Activated naive CD4-positive, alpha-beta T cell treated with Interleukin-2 at 50 U/mL for 16 hours (primary cell): ENCODE measurements at places on chromosomes 11 and 22.
A peak's percentile ranks its signal among the peaks of the same experiment; 100 is the strongest.

- DNase-seq, result no peak
Measured at GRCh38 chr11:72569966-72570892, 104.0 kb downstream of the PDE2A start.

DNA sequence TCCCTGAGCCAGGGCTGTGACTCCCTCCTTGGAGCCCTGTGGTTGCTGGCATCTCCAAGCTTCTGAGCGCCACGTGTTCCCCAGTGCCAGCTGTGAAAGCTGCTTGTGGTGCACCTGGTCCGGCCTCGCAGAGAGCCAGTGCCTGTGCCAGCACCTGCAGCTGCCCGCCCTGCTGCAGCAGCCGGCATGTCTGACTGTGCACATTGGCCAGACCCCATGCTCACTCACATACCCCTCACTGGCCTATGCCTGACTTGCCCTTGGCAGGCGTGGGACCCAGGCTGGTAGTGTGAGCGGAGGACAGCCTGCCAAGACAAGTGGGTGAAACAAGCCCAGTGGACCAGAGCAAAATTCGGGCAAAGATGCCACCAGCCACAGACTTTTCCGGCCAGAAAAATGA lies 9.8 kb downstream of the MRPL48 start:
- DNase-seq, result no peak

DNA sequence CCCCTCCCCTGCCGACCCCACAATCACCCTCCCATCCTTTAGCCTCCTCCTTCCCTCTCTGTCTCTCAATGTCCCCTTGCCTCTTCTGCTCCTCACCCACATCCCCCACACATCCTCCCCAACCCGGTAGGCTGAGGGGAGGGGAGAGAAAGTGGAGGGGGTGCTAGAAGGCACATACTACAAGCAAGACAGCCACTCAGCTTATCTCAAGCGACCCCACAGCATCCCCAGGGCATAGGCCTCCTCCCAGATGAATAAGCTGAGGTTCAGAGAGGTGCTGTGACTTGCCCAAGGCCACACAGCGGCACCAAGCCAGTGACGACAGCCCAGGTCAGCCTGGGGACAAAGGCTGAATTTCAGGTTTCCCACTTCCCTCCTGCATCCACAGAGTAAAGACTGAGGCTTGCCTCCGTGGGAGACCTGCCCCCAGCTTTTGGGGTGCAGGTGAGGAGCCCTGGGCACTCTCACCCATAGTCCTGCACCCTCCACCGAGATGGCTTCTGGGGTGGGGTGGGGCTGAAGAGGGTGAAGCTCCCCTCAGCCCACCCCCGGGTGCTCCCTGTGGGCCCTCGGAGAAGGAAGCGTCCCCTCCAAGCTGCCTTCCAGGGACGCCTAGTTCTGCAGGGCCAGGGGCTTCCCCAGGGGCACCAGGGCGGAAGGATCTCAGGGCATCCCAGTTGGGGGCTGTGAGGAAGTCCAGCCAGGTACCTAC lies 511 bp downstream of the RAC2 start:
- DNase-seq, result no peak

GRCh38 chr11:1049911-1050580 lies 13.5 kb upstream of the MUC6 start:
- DNase-seq, result no peak

- peak; percentile 44 for DNase-seq
Measured at GRCh38 chr11:128627666-128628324, 40.4 kb upstream of the ETS1 start.

DNA sequence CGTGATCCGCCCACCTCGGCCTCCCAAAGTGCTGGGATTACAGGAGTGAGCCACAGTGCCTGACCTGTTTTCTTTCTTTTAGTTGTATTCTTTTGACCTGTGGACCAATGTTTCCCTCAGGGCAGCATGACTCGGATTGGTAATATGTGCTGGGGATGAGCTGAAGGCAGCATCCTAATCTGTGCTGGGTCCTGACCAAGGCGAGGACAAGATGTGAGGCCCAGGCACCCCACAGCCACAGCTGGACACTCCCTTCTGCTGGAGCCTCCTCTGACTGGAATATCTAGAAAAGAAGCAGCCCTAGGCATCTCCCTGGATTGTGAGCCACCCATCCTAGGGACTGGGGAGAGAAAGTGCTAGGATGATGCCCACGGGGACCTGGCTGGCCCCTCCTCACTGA lies 105.4 kb downstream of the PDE2A start:
- no peak for DNase-seq

DNA sequence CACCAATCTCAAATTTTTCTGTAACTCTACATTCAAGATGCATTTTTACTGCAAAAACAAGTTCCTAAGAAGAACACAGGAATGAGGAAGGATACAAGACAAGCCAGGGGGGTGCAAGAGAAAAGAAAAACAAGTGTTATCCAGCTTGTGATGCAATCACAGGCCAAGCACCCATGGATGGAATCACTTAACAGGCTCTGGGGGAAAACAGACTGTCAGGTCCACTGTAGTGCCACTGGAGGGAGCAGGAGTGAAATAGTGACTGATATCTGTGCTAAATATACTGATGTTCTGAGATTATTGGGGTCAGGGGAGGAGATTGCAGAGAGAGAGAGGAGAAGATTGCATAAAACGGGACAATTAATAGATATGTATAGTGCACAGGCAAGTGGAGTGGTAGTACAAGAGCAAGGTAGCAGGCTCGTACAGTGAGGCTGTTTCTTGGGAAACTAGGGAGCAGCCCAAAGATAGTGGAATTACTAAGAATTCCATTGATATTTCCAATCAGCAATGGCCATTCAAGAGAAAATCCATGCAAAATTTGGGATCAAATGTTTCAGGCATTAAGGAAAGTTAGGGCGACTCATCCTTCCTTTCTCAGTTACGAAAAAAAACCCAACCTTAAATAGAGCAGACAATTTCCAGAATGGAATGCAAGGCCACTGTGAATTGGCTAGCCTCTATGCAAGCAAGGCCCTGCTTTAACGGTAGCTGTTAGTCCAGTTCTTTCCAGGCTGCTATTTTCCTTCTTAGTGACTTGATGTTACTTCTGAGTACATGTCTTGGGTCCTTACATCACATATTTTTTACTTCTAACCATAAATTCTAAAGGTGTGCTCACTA lies 52.2 kb upstream of the CEP126 start:
- DNase-seq, result no peak

DNA sequence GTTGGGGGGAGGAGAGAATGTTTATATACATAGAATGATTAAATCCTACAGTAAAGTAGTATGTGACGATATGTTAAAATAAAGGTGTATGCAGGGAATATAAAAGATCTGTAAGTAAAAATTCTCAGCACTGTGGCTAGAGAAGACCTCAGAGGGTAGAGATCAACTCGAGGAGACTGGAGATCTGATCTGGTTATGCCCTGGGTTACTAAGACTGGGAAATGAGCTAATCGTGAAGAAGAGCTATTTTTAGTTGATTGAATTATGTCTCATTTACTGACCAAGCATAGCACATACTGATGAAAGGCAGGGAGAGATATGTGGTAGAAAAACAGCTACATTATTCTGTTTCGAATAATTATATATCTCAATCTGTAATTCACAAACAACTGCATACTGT lies 42.8 kb upstream of the ALKBH3 start:
- no peak for DNase-seq

DNA sequence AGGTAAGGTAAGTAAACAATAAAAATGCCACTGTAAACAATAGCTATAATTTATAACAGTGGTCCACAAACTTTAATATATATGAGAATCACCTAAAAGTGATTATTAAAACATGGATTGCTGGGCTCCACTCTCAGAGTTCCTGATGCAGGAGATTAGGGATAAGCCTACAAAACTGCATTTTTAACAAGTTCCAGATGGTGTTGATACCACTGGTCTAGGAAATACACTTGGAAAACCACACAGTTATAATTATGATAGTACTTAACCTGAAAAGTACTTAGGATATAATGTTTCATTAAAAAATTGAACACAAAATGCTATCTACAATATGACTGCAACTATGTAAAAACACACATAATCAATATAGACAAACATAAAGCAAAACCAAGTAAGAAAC lies 20.4 kb downstream of the FCHSD2 start:
- DNase-seq, result no peak

GRCh38 chr11:1153105-1153950 lies 4.4 kb upstream of the MUC5AC start:
- DNase-seq, result no peak

DNA sequence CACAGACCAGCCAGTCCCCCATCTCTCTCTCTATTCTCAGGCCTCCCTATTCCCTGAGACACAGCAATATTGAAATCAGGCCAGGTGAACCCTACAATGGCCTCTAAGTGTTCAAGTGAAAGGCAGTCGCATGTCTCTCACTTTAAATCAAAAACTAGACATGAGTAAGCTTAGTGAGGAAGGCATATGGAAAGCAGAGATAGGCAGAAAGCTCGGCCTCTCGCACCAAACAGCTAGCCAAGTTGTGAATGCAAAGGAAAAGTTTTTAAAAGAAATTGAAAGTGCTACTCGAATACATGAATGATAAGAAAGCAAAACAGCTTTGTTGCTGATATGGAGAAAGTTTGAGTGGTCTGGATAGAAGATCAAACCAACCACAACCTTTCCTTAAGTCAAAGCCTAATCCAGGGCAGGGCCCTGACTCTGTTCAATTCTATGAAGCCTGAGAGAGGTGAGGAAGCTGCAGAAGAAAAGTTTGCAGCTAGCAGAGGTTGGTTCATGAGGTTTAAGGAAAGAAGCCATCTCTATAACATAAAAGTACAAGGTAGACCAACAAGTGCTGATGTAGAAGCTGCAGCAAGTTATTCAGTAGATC lies 19.8 kb upstream of the MPZL2 start:
- DNase-seq, result no peak

DNA sequence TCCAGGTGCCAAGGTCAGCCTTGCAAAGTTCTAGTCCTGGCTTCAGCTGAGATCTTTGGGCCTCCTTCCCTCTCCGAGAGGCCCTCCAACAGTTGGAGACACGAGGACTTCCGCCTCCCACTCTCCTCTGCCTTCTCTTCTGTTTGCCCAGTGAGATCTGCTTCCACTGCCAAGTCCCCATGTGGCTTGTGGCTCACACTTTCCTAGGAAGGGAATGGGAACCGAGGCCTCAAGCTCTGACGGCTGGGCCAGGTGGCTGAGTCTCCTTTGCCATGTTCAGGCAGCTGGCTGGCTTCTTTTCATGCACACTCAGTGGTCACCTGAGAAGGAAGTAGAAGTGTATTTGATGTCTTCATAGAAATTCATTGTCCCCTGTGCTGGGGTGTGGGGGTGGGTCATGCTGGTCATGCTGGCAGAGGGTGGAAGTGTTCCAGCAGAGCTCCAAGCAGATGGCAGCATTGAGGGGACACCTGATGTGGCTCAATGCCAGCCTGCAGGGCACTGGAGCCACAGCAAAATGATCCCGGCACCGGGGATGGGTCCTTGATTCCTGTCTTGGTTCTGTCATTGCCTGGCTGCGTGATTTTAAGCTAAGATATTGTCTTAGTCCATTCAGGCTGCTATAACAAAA lies 130.4 kb downstream of the ADAMTS15 start:
- no peak for DNase-seq

DNA sequence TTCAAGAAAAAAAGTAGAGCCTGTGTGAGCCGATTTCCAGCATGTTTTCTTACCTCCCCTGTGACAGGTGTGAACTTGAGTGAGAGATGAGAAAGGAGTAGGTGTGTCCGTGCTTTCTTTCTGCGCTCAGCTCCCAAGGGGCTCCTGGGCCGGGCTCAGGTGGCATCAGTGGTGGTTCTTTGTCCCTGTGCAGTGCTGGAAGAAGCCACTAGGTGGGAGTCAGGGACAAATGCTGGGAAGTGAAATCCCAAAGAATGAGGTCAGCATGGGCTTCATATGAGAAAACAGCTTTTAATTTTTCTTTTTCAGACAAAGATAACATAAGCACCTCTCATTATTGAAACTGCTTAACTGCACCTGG lies 57.8 kb downstream of the PPFIBP2 start:
- no peak for DNase-seq

DNA sequence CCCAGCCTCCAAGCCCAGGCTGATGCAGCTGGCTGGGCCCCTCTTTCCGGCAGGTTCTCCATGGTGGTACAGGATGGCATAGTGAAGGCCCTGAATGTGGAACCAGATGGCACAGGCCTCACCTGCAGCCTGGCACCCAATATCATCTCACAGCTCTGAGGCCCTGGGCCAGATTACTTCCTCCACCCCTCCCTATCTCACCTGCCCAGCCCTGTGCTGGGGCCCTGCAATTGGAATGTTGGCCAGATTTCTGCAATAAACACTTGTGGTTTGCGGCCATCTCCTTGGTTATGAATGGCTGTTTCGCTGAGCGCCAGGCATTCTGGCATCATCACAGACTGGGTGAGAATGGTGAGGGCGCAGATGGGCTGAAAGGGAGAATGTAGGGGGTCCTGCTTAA lies 3.6 kb downstream of the PRDX5 start:
- no peak for DNase-seq

DNA sequence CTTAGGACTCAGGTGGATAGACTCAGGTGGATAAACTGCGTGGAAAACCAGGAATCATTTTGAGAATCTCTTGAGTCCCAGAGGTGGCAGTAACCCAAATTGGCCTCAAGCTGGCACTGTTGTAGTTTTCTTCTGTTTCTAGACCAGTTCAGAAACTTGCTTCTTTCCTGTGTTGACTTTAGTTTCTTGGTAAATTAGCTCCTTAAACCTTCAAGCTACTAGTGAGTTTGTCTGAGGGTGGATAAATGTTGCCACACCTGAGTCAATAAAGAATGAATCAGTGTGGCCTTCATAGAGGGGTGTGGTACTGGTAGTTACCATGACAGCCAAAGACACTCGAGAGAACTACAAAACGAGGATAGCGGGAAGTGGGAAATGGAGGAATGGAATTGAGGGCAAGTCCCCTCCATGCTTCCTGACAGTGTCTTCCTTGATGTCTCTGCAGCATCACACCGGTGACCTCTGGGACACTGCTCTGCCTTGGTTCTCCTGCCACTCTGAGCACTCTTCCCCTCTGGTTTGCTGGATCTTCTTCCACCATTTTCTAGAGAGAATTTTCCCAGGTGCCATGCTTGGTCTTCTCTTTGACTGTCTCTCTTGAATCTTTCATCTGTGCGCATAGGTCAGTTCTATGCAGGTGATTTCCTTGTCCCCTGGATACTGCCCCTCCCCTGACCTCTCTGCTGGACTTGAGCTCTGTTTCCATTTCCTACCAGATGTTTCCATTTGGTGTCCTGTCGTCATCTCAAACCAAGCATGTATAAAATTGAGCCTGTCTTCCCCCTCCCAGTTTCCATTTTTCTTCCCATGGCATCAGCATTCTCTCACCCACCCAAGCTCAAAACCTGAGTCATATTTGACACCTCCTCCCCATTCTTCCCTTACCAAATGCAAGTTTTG lies 7.2 kb downstream of the POLD4 start:
- DNase-seq, result no peak

GRCh38 chr11:130580891-130581492 lies 132.5 kb downstream of the ADAMTS15 start:
- no peak for DNase-seq

GRCh38 chr11:117303101-117303500 lies 12.0 kb downstream of the BACE1-AS start:
- DNase-seq, result no peak
